ENCODE measurements at places on chromosomes 4 and X. TPM values are rescaled to one million over a fixed set of nuclear protein-coding genes. Genes with fewer than 3 reads are reported as not detected.

GAGE12H gene
- total RNA-seq, result not detected

FAM184B gene
- total RNA-seq, result 0.03 TPM

DNA sequence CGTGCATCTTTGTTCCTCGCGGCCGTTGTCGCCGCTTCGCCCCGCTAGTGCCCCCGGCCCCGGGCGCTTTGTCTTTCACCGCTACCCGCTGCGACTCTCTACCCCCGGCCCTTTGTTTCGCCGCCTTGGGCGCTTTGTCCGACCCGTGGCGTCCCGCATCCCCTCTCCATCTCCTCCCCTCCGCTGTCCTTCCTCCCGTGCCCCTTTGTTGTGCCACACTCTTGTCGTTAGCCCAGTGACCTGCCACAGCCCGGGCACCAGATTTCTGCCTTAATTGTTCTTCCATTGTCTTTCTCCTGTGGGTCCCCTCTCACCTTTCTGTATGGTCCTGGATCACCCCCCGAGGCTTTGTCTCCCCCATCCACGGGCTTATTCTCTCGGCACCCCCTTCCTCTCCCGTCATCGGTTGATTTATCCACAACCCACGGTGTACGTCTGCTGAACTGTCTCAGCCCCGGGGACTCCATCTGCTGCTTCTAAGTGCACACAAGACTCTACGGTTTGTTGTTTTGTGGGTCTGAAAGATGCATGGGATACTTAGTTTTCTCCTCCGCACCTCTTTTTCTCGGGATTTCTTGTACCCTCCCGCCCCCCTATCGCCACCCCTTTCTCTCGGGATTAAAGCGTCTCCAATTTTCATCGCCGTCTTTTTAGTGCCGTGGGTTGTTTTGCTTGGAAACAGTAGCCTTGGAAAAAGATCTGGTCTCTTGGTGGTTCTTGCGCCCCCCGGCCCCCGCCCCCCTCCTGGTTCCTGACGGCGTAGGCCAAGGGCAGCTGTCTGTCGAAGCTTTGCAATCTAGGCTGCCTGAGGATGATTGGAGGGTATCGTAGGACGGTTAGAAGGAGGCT lies 783 bp downstream of the RBPJ start:
- peak overlapping the region; percentile 98 for H3K4me3 ChIP-seq
- no peaks in the 10 kb centered on the region for H3K36me3 ChIP-seq
- peak overlapping the region; percentile 78 for H3K27ac ChIP-seq
- H3K27me3 ChIP-seq, result no peaks in the 10 kb centered on the region
- peaks cover 12% of the 10 kb centered on the region for H3K4me1 ChIP-seq
- peak; percentile 81 for DNase-seq

GRCh38 chr4:17690898-17691297 lies 76.5 kb downstream of the MED28 start:
- no peak overlapping the region for H3K27ac ChIP-seq
- H3K4me3 ChIP-seq, result no peak overlapping the region

HS3ST1 gene
- total RNA-seq, result not detected

DNA sequence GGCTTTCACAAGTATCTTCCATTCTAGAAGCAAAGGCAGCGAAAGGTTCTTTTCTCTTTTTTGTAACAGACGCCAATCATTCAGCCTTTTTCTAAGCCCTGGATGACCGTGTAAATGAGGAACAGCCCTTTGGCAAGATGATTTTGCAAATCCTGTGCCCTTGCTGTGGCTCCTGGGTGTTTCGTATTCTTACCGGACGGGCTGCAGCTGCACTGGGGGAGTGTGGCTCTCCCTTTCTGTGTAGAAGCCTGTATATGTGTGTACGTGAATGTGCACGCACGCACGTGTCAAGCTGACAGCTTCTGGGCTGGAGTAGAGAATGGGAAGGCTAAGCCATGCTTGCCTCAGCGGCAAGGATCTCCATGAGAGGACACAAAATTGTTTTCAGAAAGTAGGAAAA lies 8.2 kb downstream of the GRPEL1 start:
- no peak overlapping the region for H3K27ac ChIP-seq
- H3K4me3 ChIP-seq, result no peak overlapping the region
- H3K27me3 ChIP-seq, result no peaks in the 10 kb centered on the region
- no peaks in the 10 kb centered on the region for H3K4me1 ChIP-seq
- DNase-seq, result no peak

GRCh38 chr4:78629991-78630541 lies 78.5 kb downstream of the ANXA3 start:
- H3K4me3 ChIP-seq, result no peak overlapping the region
- peaks cover 10% of the 10 kb centered on the region for H3K4me1 ChIP-seq
- H3K27me3 ChIP-seq, result no peaks in the 10 kb centered on the region
- H3K36me3 ChIP-seq, result no peaks in the 10 kb centered on the region
- DNase-seq, result no peak
- no peak overlapping the region for H3K27ac ChIP-seq

- no peaks in the 10 kb centered on the region for H3K36me3 ChIP-seq
- no peaks in the 10 kb centered on the region for H3K4me1 ChIP-seq
- H3K27me3 ChIP-seq, result no peaks in the 10 kb centered on the region
- H3K4me3 ChIP-seq, result no peak overlapping the region
- DNase-seq, result no peak
Observed at GRCh38 chr4:154039435-154040343, 250.8 kb upstream of the SFRP2 start.

MAGEA1 gene
- not detected for total RNA-seq

FOXP3 gene
- 0.19 TPM for total RNA-seq

NAT8L gene
- total RNA-seq, result 0.62 TPM

TAF7L gene
- total RNA-seq, result not detected

GRCh38 chrX:2489446-2490445 lies 11.0 kb downstream of the DHRSX start:
- no peaks in the 10 kb centered on the region for H3K36me3 ChIP-seq
- peaks cover 6% of the 10 kb centered on the region for H3K4me1 ChIP-seq
- DNase-seq, result no peak
- H3K27me3 ChIP-seq, result no peaks in the 10 kb centered on the region

SOWAHB gene
- total RNA-seq, result 0.06 TPM

DNA sequence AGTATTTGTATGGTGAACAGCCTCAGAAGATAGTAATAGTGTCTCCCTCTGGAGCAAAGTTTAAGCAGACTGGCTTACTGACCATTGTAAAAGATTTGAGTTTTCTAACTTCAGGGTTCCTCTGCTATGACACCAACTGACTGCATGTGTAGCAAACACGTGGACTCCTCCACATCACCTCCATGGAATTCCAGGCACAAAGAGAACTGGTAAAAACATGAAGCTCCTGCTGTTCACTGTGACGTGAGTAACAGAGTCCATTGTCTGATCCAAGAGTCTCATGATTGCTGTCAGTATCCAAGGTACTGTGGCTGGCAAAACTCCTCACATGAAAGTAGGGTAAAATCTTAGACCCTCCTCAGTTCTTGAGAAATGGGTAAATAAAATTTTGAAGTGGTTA lies 107.6 kb upstream of the FAM9B start:
- no peak overlapping the region for H3K27ac ChIP-seq
- no peaks in the 10 kb centered on the region for H3K36me3 ChIP-seq
- no peak for DNase-seq
- no peaks in the 10 kb centered on the region for H3K27me3 ChIP-seq

GRCh38 chr4:158826057-158826456 lies 57.2 kb downstream of the FNIP2 start:
- no peaks in the 10 kb centered on the region for H3K4me1 ChIP-seq
- no peak for DNase-seq
- no peaks in the 10 kb centered on the region for H3K27me3 ChIP-seq
- H3K36me3 ChIP-seq, result no peaks in the 10 kb centered on the region

GRCh38 chr4:140935254-140935653 lies 179.1 kb upstream of the TBC1D9 start:
- no peak overlapping the region for H3K4me3 ChIP-seq
- no peaks in the 10 kb centered on the region for H3K27me3 ChIP-seq
- peaks cover 8% of the 10 kb centered on the region for H3K4me1 ChIP-seq
- H3K36me3 ChIP-seq, result no peaks in the 10 kb centered on the region
- H3K27ac ChIP-seq, result no peak overlapping the region

UGT2B7 gene
- not detected for total RNA-seq

DNA sequence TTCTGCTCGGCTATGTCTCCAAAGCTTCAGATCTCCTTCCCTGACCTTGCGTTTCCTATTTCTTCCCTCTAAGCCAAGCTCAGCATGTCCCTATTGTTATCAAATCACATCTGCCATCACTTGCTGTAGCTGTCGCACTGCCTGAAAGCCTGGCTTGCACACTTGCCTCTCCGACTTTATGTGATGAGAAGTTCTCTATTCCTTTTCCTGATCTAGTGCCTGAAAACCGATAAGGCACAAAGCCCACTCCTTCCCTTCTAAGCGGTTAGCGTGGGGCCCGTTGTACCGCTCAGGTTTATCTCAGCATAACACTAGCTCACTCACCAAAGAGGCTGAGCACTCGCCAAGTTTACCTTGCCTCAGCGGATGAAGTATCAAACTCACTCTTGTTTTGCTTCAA lies 816 bp downstream of the NMU start:
- no peaks in the 10 kb centered on the region for H3K36me3 ChIP-seq
- peak; percentile 39 for DNase-seq
- no peak overlapping the region for H3K27ac ChIP-seq
- peak overlapping the region; percentile 88 for H3K4me3 ChIP-seq
- H3K4me1 ChIP-seq, result peaks cover 39% of the 10 kb centered on the region
- peaks cover 44% of the 10 kb centered on the region for H3K27me3 ChIP-seq

CXCL3 gene
- total RNA-seq, result 2.0 TPM

DNA sequence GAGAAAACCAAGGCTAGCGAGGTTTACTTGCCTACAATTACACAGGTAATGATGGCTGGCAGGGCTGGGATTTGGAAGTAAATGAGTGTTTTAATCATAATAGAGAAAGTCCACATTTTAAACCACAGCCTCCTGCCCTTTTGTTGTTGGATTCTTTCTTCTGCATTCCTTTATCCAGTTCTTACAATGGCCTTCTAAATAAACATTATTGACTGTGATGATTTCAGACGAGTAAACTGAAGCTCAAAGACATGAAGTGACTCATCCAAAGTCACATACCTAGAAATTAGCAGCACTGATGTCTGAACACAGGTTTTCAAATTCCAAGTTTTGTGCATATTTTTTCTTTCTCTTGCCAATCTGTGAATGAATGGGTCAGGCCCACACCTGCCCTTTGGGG lies 51.2 kb upstream of the C1QTNF7 start:
- H3K4me3 ChIP-seq, result no peak overlapping the region
- no peak overlapping the region for H3K27ac ChIP-seq
- H3K36me3 ChIP-seq, result no peaks in the 10 kb centered on the region
- peaks cover 4% of the 10 kb centered on the region for H3K4me1 ChIP-seq
- DNase-seq, result no peak

- no peaks in the 10 kb centered on the region for H3K27me3 ChIP-seq
- no peak for DNase-seq
- no peak overlapping the region for H3K4me3 ChIP-seq
- peaks cover 8% of the 10 kb centered on the region for H3K4me1 ChIP-seq
Observed at GRCh38 chrX:112641449-112641848, 38.3 kb downstream of the LHFPL1 start.

AVPR2 gene
- total RNA-seq, result not detected

DNA sequence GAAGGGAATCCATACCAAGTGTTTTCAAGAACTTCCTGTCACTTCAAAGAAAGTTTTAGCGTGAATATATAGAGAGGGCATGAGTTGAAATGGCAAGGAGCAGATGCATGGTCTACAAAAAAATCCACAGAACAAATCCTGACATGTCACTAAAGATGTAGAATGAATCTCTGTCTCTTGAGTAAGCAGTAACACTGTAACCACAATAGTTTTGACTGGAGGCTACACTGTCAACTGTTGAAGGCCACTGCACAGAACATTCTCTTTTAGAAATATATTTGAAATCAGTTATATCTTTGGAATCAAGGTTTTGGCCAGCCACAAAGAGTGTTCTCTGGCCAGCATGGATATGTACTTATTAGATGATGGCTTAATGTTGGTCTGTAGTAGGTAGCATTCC lies 83.8 kb downstream of the VCX3B start:
- no peaks in the 10 kb centered on the region for H3K4me1 ChIP-seq
- peaks cover 7% of the 10 kb centered on the region for H3K36me3 ChIP-seq
- H3K27ac ChIP-seq, result no peak overlapping the region
- H3K4me3 ChIP-seq, result no peak overlapping the region
- no peaks in the 10 kb centered on the region for H3K27me3 ChIP-seq

DNA sequence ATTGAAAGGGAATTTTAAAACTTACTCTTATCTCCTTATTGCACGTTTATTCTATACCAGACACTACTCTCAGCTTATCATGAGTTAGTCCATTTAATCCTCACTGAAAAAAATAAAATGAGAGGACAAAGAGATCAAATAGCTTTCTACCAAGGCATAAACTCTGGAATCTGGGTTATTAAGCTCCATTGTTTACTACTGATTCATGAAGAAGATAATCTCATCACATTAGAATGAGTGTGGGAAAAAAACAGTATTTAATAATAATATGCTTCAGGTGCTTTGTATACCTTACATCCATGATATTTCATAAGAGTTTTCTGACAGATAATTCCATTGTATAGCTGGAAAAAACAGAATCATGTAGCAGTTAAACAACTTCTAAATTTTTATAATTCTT lies 1092.6 kb downstream of the TECRL start:
- H3K4me3 ChIP-seq, result no peak overlapping the region
- no peaks in the 10 kb centered on the region for H3K36me3 ChIP-seq
- H3K4me1 ChIP-seq, result no peaks in the 10 kb centered on the region
- no peaks in the 10 kb centered on the region for H3K27me3 ChIP-seq

- no peaks in the 10 kb centered on the region for H3K4me1 ChIP-seq
- DNase-seq, result no peak
- no peaks in the 10 kb centered on the region for H3K27me3 ChIP-seq
- no peak overlapping the region for H3K4me3 ChIP-seq
- no peaks in the 10 kb centered on the region for H3K36me3 ChIP-seq
Observed at GRCh38 chrX:155535866-155536265, 76.9 kb downstream of the TMLHE start.

- no peaks in the 10 kb centered on the region for H3K36me3 ChIP-seq
- H3K27ac ChIP-seq, result no peak within 1 kb of the TSS
- H3K27me3 ChIP-seq, result no peaks in the 10 kb centered on the region
- no peaks in the 10 kb centered on the region for H3K4me1 ChIP-seq
- H3K4me3 ChIP-seq, result no peak within 1 kb of the TSS
Observed at GRCh38 chrX:18707426-18708049, at the start of gene PPEF1. Gene PPEF1 (plus strand): TSS chrX:18707645. CDS start chrX:18707781, 136 bp downstream.

GRCh38 chrX:30589146-30589888 lies 11.8 kb upstream of the TASL start:
- no peaks in the 10 kb centered on the region for H3K4me1 ChIP-seq
- DNase-seq, result no peak
- no peak overlapping the region for H3K27ac ChIP-seq

- no peaks in the 10 kb centered on the region for H3K36me3 ChIP-seq
- H3K27ac ChIP-seq, result no peak overlapping the region
- H3K4me3 ChIP-seq, result no peak overlapping the region
- no peak for DNase-seq
Observed at GRCh38 chr4:145348291-145348690, 133.4 kb upstream of the SMAD1 start.

DNA sequence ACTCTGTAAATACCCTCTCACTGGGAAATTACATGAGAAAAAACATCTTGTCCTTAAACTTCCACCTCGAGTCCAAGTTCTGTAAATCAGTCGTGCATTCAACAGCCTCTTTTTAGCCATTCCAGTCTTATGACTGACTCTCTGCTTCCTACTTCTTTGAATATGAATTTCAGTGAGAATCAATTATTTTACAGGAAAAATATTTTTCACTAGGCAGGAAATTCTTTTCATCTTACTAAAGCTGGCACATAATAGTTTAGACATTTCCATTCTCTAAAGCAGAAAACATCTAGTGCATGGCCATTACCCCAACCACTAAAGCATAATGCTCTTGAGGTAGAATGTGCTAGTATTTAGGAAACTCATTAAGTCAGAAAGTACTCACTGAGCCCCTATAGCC lies 565.7 kb upstream of the FAT1 start:
- H3K4me3 ChIP-seq, result no peak overlapping the region
- no peak for DNase-seq
- no peaks in the 10 kb centered on the region for H3K4me1 ChIP-seq
- H3K27ac ChIP-seq, result no peak overlapping the region
- H3K36me3 ChIP-seq, result no peaks in the 10 kb centered on the region
- no peaks in the 10 kb centered on the region for H3K27me3 ChIP-seq

ZFX gene
- total RNA-seq, result 48.2 TPM

UGT2B11 gene
- not detected for total RNA-seq

Measured in neural progenitor cell (in vitro differentiated cells).